Activated T-cell treated with anti-CD3 and anti-CD28 coated beads, Interleukin-2, amount 50 U/mL, for 72 hours (primary cell): ENCODE measurements at places on chromosomes 2 and 18. TPM values are rescaled to one million over a fixed set of nuclear protein-coding genes. Genes with fewer than 3 reads are reported as not detected.

- peak; percentile 76 for DNase-seq
Observed at GRCh38 chr2:29114946-29115609, at the start of gene CLIP4. TSS of gene CLIP4 (plus strand) at chr2:29115415. CDS start at chr2:29121389, 5,974 bp downstream.

GRCh38 chr2:17709897-17710296 lies 43.7 kb downstream of the SMC6 start:
- no peak for DNase-seq

- no peak for DNase-seq
Observed at GRCh38 chr18:65936678-65937077, 185.9 kb downstream of the CDH7 start.

GRCh38 chr2:236499691-236500578 lies 69.7 kb upstream of the ACKR3 start:
- no peak for DNase-seq

DNA sequence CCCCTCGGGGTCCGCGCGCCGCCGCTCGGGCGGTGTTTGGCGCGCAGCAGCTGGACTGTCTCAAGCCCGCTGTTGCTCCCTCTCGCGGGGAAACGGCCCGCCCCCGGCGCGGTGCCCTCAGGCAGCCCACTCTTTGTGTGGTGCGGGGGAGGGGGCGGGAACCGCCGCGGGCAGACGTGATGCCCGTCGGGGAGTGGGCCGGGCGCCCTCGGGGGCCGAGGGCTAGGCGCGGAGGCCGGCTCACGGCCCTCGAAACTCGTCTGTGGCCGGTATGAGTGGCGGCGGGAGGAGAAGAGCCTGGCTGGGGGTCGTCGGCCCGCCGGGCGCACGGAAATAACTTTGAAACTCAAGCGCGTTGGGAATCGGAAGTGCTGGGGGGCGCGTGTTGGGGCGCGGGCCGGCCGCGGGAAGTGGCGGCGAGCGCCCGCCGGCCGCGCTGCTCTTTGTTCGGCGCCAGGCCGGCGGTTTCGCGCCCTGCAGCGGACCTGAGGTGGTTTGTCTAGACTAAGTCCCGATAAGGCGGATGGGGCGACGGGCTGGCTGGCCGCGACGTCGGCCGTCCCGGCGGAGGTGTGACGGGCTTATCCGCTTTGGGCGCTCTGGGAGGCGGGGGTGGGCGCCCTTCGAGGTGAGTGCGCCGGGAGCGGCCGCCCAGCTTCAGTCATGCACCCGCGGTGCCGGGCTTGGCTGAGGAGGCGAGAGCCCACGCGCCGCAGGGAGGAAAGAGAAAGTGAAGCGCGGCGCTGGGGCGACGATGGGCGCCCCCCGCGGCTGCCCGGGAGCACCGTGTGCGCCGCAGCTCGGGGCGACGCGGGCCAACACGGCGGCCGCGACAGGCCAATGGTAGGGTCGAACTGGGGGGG lies 679 bp downstream of the PTMA start:
- DNase-seq: peak; percentile 73

IGFBP2 gene
- total RNA-seq: 7.4 TPM

DNA sequence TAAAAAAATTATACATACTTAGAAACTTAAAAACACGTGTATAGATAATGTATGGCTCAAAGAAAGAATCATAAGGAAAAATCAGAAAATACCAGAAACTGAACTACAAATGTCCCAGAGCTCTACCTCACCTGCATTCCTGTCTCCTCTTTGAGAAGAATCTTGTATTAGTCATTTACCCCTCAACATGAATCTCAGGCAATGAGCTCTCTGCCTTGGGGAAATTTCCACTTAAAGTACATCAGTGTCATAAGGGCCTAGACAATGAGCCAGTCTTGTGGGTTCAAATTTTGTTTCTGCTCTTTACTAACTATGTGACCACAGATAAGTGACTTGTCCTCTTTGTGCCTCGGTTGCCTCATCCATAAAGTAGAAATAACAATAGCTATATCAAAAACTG lies 40.1 kb downstream of the SCG2 start:
- no peak for DNase-seq

GRCh38 chr2:172555522-172556283 lies at the start of gene PDK1:
TSS of gene PDK1 (plus strand) at chr2:172556090. CDS start at chr2:172556151, 61 bp downstream.
- peak; percentile 95 for DNase-seq

COX7A2L gene
- 140 TPM for total RNA-seq

SLC16A14 gene
- total RNA-seq: 0.37 TPM

GRCh38 chr2:230267059-230267458 lies 41.5 kb downstream of the SP140 start:
- DNase-seq: no peak

DNA sequence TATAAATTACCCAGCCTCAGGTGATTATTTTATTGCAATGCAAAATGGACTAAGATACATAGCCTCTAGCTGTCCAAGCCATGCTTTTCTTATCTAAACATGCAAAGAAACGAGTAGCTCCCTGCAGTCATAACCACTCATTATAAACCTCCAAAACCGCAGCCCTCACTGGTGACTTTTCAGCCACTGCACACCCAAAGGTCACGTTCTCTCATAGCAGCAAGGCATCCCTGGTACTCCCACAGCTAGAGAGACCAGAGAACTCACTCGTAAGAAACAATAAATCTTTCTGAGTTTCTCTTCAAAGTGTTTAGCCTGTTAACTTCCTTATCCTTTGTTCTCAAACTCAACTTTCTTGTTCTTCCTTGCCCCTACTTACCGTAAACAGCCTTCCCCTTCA lies 28.5 kb upstream of the RALBP1 start:
- no peak for DNase-seq

LRRFIP1 gene
- 239 TPM for total RNA-seq

DNA sequence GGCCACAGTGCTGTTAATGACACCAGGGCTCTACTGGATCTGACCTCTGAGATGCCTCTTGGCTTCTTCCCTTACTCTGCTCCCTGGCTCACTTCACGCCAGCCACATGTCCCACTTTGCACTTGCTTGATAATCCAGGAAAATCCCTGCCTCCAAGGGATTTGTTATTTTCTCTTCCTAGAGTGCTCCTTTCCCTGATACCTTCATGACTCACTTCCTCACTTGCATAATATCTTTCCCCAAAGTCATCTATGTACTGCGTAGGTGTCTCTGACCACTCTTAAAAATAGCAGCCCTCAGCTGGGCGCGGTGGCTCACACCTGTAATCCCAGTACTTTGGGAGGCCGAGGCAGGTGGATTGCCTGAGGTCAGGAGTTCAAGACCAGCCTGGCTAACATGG lies 572.3 kb downstream of the PLCL1 start:
- no peak for DNase-seq

DNA sequence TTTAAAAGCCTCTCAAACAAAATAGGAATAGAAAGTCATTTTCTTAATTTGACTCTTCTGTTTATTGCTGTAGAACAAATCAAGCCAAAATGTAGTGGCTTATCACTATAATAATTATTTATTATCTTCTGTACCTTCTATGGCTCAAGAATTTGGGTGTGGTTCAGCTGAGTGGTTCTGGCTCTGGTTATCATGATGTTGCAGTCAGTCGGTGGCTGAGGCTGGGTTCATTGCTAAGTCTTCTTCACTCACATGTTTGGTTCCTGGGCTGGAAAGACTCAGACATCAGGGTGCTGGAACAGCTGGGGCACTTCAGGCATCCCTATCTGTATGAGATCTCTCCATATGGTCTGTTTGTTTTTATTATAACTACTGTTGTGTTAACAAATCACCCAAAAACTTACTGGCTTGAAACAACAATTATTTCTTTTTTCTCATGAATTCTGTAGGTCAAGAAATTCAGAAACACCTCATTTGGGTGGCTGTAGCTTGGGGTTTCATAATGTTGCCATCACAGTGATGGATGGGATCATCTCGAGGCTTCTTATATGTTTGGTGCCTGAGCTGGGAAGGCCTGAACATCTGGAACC lies 242.6 kb upstream of the FBXO11 start:
- no peak for DNase-seq

DNA sequence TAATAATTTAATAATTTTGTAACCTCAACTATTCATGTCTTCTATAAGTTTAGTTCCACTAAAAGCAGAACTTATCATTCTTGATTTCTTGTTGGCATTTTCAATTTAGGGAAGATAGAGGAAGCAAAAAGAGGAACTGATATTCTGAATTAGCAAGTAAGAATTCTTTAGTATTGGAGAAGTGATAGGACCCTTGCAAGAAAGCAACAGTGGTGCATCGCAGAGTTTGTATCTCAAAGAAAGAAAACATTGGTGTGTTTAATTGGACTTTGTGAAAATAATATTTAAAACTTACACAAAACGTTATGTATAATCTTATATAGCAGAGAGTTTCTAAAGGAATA lies 36.5 kb upstream of the TNFRSF11A start:
- no peak for DNase-seq

DNA sequence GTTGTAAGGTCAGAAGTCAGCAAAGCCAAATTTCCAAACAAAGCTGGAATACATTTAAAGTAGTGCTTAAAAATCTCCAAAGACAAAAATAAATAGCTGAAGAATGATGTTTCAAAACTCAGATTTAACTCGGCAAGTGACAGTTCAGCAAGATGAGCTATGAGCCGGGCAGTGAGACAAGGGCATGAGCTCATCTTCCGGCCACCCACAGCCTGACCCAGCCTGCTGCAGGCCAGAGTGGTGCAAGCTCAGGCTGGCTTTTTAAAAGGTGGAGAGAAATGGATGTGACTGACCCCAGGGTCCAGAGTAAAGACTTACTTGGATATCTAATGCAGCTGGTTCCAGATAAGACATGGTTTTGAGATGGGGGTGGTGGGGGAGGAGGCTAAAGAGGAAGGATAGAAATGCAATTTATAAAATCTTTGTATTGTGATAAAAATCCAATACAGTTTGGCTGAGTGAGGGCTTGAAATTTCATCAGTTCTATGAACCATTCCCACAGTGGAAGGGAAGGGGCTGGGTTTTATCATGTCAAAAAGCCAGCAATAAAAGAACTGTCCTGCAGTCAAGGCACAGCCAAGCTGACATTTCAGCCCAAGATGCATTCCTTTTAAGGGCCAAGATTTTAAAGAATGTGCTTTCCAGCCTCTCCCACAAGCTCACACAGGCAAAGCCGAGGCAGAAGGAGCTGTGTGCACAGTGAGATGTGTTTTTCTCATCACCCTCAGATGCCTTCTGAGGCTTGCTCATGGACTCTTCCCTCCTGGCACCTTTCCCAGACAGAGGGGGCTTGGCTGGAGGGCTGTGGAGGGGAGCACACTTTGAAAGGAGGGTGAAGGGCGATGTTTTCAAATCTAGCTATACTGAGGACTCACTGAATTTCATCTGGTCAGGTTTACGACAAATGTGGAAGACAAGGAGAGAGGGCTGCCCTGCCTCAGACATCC lies 97.9 kb upstream of the KLHL29 start:
- no peak for DNase-seq
